ENCODE measurements at places on chromosomes 7 and 10.

GRCh38 chr10:77974396-77975074, 48.0 kb upstream of the DLG5 start:
- DNase-seq: peak; percentile 65

GRCh38 chr10:99869581-99870122, 87.2 kb downstream of the ABCC2 start:
- DNase-seq: no peak

DNA sequence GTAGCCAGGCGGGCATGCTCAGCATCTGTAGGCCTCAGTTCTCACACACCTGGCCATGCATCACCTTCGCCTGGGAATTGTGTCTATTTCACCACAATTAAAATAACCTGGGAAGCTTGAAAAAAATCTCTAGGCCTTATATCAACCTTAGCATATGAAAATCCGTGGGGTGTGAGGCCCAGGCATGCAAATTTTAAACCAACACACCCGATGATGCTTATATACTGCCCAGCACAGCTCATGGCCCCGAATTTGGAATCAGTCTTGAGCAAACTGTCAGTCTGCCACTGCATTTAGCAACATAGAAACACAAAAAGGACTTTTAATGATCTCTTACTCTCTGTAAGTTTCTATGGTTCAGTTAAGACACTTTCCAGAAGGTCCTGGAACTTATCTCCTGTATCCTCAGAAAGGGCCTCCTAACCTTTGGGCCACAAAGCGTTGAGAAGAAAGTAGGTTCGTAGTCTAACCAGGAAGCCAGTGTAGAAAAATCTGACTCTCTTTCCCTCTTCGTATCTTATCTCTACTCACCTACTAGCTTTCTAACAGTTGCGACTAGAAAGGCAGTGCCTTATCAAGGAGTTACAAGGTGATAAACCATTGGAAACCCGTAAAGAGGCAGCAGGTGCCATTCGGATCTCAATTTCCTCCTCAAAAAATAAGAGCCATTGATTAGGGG, 12.0 kb upstream of the DMBT1 start:
- DNase-seq: no peak

GRCh38 chr10:119365773-119366599, 158.6 kb downstream of the GRK5 start:
- no peak for DNase-seq

- DNase-seq: no peak
Measured at GRCh38 chr7:1024331-1024841, 20.0 kb upstream of the GPR146 start.

Measured in fibroblast of pulmonary artery (primary cell).